ENCODE measurements at places on chromosomes 5 and 9.

- H3K27me3 ChIP-seq: no peaks in the 10 kb centered on the region
- H3K36me3 ChIP-seq: peaks cover 3% of the 10 kb centered on the region
- DNase-seq: no peak
Measured at GRCh38 chr9:8095672-8096086, 296.1 kb upstream of the DMAC1 start.

- DNase-seq: no peak
- H3K36me3 ChIP-seq: no peaks in the 10 kb centered on the region
- H3K4me3 ChIP-seq: no peak overlapping the region
- no peaks in the 10 kb centered on the region for H3K4me1 ChIP-seq
- no peak overlapping the region for H3K27ac ChIP-seq
- H3K27me3 ChIP-seq: peaks cover 4% of the 10 kb centered on the region
Measured at GRCh38 chr9:27129221-27129620, 20.2 kb downstream of the TEK start.

DNA sequence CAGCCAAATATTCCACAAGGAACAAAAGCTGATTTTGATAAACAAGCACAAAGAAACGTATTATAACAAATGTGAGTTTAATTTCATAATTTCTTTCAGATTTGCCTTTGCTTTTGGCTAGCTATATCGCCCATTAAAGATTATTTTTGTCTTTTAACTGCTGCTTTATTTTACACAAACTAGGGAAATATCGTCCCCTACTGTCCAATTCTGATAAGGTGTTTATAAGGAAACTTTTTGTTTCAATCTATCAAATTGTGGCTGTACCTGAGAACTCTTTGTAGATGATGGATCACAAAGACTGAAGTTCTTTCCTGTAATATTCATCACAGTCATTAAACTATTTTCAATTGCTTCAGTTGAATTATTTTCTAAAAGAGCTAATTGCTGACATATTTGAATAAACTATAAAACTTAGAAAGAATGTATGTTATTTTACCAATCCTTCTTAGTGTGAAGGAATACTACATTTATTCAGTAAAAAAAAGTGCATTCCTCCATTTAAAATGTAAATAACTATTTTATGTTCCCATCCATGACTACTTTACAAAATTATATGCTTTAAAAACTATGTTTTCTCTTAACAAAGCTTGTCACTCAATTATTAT lies 431.3 kb upstream of the ITGA1 start:
- H3K36me3 ChIP-seq: no peaks in the 10 kb centered on the region
- H3K4me1 ChIP-seq: no peaks in the 10 kb centered on the region
- H3K27ac ChIP-seq: no peak overlapping the region

DNA sequence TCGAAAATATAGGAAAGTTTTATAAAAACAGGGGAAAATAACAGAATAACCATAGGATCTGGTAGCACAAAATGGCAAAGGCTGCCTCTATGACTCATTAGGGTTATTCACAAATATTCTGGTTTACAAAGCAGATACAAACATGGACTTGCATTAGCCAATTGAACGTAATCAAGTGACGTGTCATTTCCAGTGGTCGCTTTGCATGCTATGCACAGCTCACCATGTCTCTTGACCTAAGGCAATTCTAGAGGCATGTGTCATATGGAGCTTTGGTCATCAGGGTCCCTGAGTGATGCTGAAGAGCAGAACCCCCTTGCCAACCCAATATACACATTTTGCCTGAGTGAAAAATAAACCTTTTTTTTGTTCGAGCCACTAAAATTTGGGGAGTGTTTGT lies 158.8 kb downstream of the TMEM161B start:
- DNase-seq: no peak
- H3K36me3 ChIP-seq: no peaks in the 10 kb centered on the region
- H3K4me3 ChIP-seq: no peak overlapping the region
- no peaks in the 10 kb centered on the region for H3K4me1 ChIP-seq
- H3K27ac ChIP-seq: no peak overlapping the region

- H3K27me3 ChIP-seq: peaks cover 2% of the 10 kb centered on the region
- H3K36me3 ChIP-seq: no peaks in the 10 kb centered on the region
- H3K27ac ChIP-seq: no peak overlapping the region
- DNase-seq: no peak
Measured at GRCh38 chr9:107147134-107147533, 135.9 kb upstream of the RAD23B start.

DNA sequence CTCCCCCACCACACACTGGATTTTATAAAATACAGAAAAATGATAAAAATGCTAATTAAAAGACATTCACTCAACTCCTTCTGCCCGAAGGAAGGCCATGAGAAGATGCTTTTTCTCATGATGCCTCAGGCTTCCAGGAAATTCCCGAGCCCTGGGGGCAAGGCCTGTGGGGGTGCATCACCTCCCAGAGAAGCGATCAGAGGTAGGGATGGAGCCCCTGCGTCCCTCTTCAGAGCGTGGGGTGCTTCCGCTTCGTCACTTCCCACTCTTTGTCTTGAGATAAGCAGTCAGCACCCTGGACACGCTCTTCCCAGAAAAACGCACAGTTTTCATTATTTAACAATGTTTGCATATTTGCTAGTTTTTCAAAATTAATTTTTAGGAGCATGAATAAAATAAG lies 33.3 kb upstream of the SH3PXD2B start:
- H3K27me3 ChIP-seq: peaks cover 17% of the 10 kb centered on the region
- H3K27ac ChIP-seq: no peak overlapping the region
- peaks cover 35% of the 10 kb centered on the region for H3K4me1 ChIP-seq
- no peak for DNase-seq
- no peak overlapping the region for H3K4me3 ChIP-seq

- no peaks in the 10 kb centered on the region for H3K36me3 ChIP-seq
- H3K4me3 ChIP-seq: no peak overlapping the region
- H3K4me1 ChIP-seq: no peaks in the 10 kb centered on the region
- peaks cover 3% of the 10 kb centered on the region for H3K27me3 ChIP-seq
Measured at GRCh38 chr9:5518171-5518936, 8.0 kb downstream of the PDCD1LG2 start.

DNA sequence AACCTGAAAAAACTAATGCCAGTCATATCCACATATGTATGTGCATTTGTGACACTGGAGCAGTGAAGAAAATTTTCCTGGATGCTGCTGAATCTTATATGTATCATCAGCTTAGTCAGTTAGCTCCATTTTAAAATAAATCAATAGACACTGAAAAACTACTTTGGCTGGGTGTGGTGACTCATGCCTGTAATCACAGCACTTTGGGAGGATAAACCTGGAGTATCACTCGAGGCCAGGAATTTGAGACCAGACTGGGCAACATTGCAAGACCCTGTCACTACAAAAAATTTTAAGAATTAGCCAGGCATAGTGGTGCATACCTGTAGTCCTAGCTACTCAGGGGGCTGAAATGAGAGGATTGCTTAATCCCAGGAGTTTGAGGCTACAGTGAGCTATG lies 511.0 kb upstream of the TLE4 start:
- DNase-seq: no peak
- no peaks in the 10 kb centered on the region for H3K36me3 ChIP-seq
- peaks cover 5% of the 10 kb centered on the region for H3K4me1 ChIP-seq
- no peak overlapping the region for H3K27ac ChIP-seq

GRCh38 chr5:157915638-157916037 lies 56.7 kb upstream of the CLINT1 start:
- H3K27ac ChIP-seq: no peak overlapping the region

- peak overlapping the region; percentile 71 for H3K27ac ChIP-seq
- DNase-seq: peak; percentile 64
- no peaks in the 10 kb centered on the region for H3K36me3 ChIP-seq
- peaks cover 94% of the 10 kb centered on the region for H3K4me1 ChIP-seq
- H3K27me3 ChIP-seq: peaks cover 3% of the 10 kb centered on the region
- H3K4me3 ChIP-seq: peak overlapping the region; percentile 54
Measured at GRCh38 chr9:129469188-129469987, 151.5 kb downstream of the C9orf50 start.

- no peak for DNase-seq
- H3K4me3 ChIP-seq: no peak overlapping the region
- H3K27ac ChIP-seq: no peak overlapping the region
- no peaks in the 10 kb centered on the region for H3K4me1 ChIP-seq
- no peaks in the 10 kb centered on the region for H3K36me3 ChIP-seq
Measured at GRCh38 chr5:31347552-31347905, 154.0 kb downstream of the CDH6 start.
